ENCODE measurements at places on chromosomes 16 and 17.

DNA sequence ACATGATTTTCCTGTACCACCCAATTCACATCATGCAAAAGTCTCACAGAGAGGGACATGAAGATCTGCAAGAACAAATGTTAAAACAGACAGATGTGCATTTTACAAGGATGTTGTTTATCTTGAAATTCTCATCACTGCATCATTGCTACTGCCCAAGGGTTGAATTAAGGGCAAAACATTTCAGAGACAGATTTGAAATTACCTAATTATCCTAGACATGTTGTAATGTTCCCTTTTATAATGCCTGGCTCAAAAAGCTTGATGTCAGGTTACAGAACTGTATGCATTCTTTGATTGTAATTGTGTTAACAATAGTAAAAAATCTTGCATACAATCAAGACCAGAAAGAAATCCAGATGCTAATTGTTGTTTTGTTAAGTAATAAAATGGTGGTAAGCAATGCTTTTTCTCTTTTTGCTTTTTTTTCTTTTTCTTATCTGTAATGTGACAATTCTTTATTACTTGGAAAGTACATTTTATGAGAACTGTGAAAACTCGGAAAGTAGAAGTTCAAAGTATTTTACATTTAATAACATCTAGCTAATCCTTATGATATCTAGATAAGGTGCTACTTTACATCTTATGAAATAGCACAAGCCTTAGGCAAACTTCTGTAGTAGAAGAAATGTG is 3.6 kb upstream of the DUSP14 start:
- no peak for DNase-seq

GRCh38 chr17:77842528-77843147 is 115.9 kb upstream of the TNRC6C start:
- no peak for DNase-seq

- DNase-seq = no peak
Measured at GRCh38 chr16:11586378-11586855, 302 bp downstream of the LITAF start.

GRCh38 chr17:20313306-20313705 is 154.0 kb downstream of the LGALS9B start:
- DNase-seq = no peak

Data from stimulated activated naive CD8-positive, alpha-beta T cell treated with anti-CD3 and anti-CD28 coated beads, Interleukin-15, amount 100 ng/mL, for 72 hours (primary cell).